ENCODE measurements at places on chromosomes 3 and 15. TPM values are rescaled to one million over a fixed set of nuclear protein-coding genes. Genes with fewer than 3 reads are reported as not detected.
A peak's percentile ranks its signal among the peaks of the same experiment; 100 is the strongest.

DNA sequence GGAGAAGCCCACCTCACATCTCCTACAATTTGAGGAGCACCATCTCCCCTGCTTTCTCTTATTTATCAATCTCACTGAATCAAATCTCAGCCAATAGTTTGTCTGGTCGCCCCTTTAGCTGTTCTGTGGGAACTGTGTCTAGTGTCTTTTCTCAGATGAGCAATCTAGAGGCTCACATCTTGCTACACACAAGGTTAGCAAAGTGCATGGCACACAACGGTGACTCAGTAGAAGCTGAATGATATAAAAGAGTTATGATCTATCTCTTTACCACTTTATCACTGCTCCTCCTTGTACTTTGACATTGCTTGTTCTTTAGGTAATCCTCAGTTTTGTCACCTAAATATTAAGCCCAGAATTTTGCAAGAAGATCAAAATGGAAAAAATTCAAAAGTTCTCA, 16.8 kb upstream of the COLQ start:
- H3K4me1 ChIP-seq: peaks cover 2% of the 10 kb centered on the region
- H3K27ac ChIP-seq: no peak overlapping the region
- DNase-seq: no peak
- no peaks in the 10 kb centered on the region for H3K36me3 ChIP-seq

DNA sequence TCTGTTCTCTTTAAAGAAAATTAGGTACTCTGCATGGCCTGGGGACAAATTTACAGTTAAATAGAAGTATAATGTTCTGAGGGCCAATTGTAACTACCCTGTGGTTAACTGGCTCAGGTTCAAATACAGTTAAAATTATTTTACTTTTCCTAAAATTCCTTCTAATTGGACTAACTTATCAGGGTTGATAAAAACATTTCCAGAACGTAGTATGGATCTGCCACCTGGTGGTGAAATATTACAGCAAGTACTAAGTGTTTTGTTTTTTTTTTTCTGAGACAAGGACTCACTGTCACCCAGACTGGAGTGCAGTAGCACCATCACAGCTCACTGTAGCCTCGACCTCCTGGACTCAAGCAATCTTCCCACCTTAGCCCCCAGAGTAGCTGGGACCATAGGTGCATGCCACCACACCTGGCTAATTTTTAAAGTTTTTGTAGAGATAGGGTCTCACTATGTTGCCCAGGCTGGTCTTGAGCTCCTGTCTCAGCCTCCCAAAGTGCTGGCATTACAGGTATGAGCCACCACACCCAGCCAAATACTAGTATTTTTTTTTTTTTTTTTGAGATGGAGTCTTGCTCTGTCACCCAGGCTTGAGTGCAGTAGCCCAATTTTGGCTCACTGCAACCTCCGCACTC, 29.2 kb downstream of the NEO1 start:
- peaks cover 9% of the 10 kb centered on the region for H3K4me1 ChIP-seq
- no peak overlapping the region for H3K27ac ChIP-seq
- H3K36me3 ChIP-seq: no peaks in the 10 kb centered on the region
- no peaks in the 10 kb centered on the region for H3K27me3 ChIP-seq
- H3K4me3 ChIP-seq: no peak overlapping the region
- DNase-seq: no peak

GRCh38 chr3:195072916-195073564, 197.9 kb downstream of the XXYLT1 start:
- no peaks in the 10 kb centered on the region for H3K36me3 ChIP-seq
- DNase-seq: no peak
- no peak overlapping the region for H3K4me3 ChIP-seq

The PLCB2 gene
- 10.6 TPM for total RNA-seq

DNA sequence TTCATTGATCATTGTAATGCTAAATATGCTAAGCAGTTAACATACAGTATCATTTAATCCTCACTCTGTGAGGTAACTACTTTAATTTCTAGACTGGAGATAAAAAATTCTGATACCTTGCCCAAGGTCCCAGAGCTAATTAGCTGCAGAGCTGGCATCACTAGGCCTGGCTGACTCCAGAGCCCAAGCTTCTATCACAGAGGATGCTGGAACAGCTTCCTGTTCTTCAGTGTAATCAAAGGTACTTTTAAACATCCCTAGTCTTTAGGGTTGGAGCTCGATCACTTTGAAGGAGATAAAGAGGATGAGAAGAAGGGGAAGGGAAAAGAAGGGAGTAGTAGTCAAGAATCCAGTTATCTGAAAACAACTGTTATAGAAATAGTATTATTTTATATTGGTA, 37.1 kb upstream of the BOC start:
- H3K4me3 ChIP-seq: no peak overlapping the region
- H3K27me3 ChIP-seq: no peaks in the 10 kb centered on the region
- H3K4me1 ChIP-seq: no peaks in the 10 kb centered on the region
- no peak overlapping the region for H3K27ac ChIP-seq
- H3K36me3 ChIP-seq: no peaks in the 10 kb centered on the region
- no peak for DNase-seq

DNA sequence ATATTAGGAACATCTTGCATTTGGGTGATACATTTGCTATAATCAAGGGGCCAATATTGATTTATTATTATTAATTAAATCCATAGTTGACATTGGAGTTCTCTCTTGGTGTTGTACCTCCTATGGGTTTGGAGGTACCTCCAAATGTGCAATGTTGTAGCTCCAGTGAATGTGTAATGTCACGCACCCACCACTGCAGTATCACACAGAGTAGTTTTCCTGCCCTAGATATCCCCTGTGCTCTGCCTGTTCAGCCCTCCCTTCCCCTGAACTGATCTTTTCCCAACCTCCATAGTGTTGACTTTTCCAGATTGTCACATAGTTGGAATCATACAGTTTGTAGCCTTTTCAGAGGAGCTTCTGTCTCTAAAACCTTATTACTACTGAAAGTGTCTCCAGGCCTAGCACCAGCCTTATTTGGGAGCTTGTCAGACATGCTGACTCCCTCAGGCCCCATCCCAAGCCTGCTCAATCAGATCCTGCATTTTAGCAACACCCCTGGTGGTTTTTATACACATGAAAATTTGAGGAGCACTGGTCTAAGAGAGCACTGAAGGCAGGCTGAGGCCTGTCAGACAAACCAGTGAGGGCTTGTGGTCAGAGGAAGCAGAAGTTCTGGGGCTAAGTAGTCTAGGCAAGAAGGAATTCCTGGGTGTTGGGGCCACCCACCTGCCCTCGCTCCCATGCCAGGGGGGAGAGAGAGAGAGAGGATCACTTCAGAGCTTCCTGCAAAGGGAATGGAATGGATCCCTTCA, 73.4 kb downstream of the SLC6A11 start:
- H3K27me3 ChIP-seq: peaks cover 4% of the 10 kb centered on the region
- no peak overlapping the region for H3K27ac ChIP-seq
- H3K4me3 ChIP-seq: no peak overlapping the region
- H3K36me3 ChIP-seq: no peaks in the 10 kb centered on the region
- no peak for DNase-seq

DNA sequence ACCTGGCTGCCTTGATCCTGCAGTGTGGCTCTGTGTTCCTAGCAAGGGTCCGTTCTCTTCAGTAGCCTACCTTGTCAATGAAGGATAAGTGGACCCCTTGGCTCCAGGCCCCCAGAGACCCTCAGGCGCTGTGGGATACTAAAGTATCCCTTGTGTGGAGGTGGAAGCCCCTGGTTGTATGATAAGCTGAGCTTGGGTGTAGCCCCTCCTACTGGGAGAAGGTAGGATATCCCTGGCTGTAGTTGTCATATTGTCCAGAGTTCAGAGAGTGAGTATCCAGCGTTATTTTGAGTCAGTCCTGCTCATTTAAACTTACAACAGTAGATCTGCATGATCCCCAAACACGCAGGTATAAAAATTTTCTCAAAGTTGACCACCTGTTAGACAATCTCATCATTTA, 496.8 kb downstream of the CNTN4 start:
- H3K27me3 ChIP-seq: no peaks in the 10 kb centered on the region
- H3K27ac ChIP-seq: no peak overlapping the region
- H3K4me1 ChIP-seq: no peaks in the 10 kb centered on the region

DNA sequence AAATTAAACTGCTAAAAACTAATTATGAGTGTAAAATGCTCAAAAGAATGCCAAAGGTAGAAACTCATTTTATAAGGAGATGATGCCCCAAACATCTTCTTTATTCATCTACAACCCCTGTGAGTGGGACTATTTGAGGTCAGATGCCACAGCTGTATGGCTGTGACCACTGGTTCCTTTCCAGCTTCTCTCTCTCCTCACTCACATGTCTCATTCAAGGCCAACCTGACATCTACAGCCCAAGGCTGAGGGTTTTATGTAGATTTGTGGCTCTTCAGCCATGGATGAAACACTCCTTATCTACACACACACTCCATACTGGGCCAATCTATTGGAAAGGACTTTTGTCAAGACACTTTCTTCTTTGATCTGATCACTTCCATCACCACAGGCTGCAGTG, 231.3 kb downstream of the KCNMB2 start:
- H3K4me1 ChIP-seq: no peaks in the 10 kb centered on the region
- H3K36me3 ChIP-seq: no peaks in the 10 kb centered on the region
- no peak overlapping the region for H3K27ac ChIP-seq
- no peaks in the 10 kb centered on the region for H3K27me3 ChIP-seq
- no peak overlapping the region for H3K4me3 ChIP-seq

The DYNLT2B gene
- 1.1 TPM for total RNA-seq

- peak overlapping the region; percentile 77 for H3K27ac ChIP-seq
- H3K27me3 ChIP-seq: no peaks in the 10 kb centered on the region
- H3K4me3 ChIP-seq: peak overlapping the region; percentile 85
- peaks cover 26% of the 10 kb centered on the region for H3K4me1 ChIP-seq
- H3K36me3 ChIP-seq: no peaks in the 10 kb centered on the region
Measured at GRCh38 chr3:123961508-123961856, 453 bp upstream of the CCDC14 start.

- H3K4me3 ChIP-seq: no peak overlapping the region
- no peak for DNase-seq
- H3K36me3 ChIP-seq: no peaks in the 10 kb centered on the region
- H3K4me1 ChIP-seq: peaks cover 44% of the 10 kb centered on the region
Measured at GRCh38 chr15:96323319-96324145, 7.0 kb upstream of the NR2F2 start.

DNA sequence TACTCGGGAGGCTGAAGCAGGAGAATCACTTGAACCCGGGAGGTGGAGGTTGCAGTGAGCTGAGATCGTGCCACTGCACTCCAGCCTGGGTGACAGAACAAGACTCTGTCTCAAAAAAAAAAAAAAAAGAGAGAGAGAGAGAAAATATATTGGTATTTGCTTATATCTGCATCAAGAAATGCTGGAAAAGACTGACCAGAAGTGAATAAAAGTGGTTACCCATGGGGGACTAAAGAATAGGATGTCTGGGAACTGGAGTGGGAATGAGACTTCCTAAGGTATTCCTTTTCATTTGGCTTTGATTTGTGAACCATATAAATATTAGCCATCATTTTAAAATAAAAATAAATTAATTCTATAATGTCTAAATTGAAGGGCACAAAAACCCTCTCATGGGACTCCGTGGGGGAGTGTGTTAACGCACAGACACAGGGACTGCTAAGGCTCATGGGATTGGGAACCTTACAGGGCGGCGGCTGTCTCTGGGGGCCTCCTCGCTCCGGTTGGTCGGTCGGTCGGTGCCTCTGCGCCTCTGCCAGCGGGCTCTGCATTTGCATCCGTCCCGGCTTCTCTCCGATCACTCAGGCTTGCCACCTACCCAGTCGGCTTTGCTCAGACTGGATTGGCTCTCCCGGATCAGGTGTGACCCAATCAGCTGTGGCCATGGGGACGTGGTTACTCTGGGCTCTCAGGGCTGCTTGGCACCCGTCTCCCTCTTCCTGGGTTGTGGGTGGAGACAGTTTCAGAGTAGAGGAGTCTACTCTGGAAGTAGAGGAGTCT, 12.7 kb upstream of the TSPAN3 start:
- no peak overlapping the region for H3K4me3 ChIP-seq
- no peaks in the 10 kb centered on the region for H3K27me3 ChIP-seq
- H3K4me1 ChIP-seq: no peaks in the 10 kb centered on the region
- DNase-seq: peak; percentile 60
- H3K36me3 ChIP-seq: no peaks in the 10 kb centered on the region

- no peaks in the 10 kb centered on the region for H3K27me3 ChIP-seq
- H3K4me1 ChIP-seq: peaks cover 7% of the 10 kb centered on the region
- H3K36me3 ChIP-seq: no peaks in the 10 kb centered on the region
- H3K27ac ChIP-seq: no peak overlapping the region
Measured at GRCh38 chr15:100043068-100043641, 298.6 kb downstream of the ADAMTS17 start.

All from liver (tissue), 10 donors.